Articular chondrocyte of knee joint (primary cell): ENCODE measurements at places on chromosomes 16 and 17. TPM values are rescaled to one million over a fixed set of nuclear protein-coding genes. Genes with fewer than 3 reads are reported as not detected.

The FBXW10 gene
- under 0.01 TPM in 1 of 2 replicates, not detected in the other for total RNA-seq

The HAP1 gene
- total RNA-seq, result 0.11 TPM in 1 of 2 replicates, not detected in the other

The ABCA8 gene
- 11.0 and 23.7 TPM in 2 replicates for total RNA-seq

The ANKFY1 gene
- 49.3 and 49.9 TPM in 2 replicates for total RNA-seq

The TNS4 gene
- 0.26 and 0.65 TPM in 2 replicates for total RNA-seq

The OR1G1 gene
- not detected in 2 replicates for total RNA-seq

The FNDC8 gene
- total RNA-seq, result not detected in 2 replicates

The NUPR1 gene
- 22.7 and 32.4 TPM in 2 replicates for total RNA-seq

The HSD17B1 gene
- 0.39 and 0.86 TPM in 2 replicates for total RNA-seq

The MMP25 gene
- total RNA-seq, result not detected in 2 replicates

The CRISPLD2 gene
- 45.5 and 53.3 TPM in 2 replicates for total RNA-seq

The ELOB gene
- total RNA-seq, result 163 and 314 TPM in 2 replicates

The PIRT gene
- total RNA-seq, result not detected in 2 replicates
